ENCODE measurements at places on chromosomes 12 and 14.

DNA sequence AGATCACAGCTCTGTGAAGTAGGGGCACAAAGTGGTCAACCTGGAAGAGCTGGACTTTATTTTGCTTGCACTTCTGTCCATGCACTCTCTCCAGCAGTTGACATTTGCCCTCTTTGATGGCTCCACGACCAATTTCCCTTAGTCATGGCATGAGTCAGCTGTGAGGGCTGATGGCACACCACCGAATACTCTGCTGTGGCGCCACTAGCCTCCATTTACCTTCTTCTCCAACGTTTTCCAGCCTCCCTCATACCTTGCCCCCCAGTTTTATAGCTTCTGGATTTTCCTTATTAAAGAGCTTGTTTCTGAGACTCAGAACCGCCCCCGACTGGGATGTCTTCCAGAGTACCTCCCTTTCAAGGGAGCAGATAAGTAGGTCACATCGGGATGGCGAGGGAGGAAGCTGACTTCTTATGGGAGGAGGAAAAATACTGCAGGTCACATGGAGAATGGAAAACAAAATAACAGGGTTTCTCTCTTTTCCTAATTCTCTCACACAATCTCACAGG lies 17.6 kb downstream of the NINJ2 start:
- H3K27me3 ChIP-seq: no peaks in the 10 kb centered on the region
- DNase-seq: no peak
- H3K36me3 ChIP-seq: no peaks in the 10 kb centered on the region
- peaks cover 31% of the 10 kb centered on the region for H3K4me1 ChIP-seq
- no peak overlapping the region for H3K4me3 ChIP-seq

DNA sequence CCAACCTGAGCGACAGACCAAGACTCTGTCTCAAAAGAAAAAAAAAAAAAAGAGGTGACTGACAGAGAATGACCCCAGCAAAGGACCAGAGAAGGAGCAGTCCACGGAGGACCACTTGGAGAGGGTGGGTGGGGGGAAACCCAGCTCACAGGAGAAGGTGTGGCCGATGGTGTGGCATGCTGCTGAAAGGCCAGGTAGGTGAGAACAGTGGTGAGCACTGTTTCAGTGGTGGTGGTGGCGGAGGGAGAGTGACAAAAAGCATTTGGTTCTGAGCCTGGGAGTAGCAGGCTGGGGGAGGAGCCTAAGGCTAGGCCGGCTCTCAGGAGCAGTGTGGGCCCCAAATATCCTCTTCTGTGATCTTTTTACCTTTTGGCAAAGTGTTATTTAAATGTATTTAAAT lies 63.8 kb downstream of the IRF2BPL start:
- H3K27ac ChIP-seq: no peak overlapping the region
- H3K4me1 ChIP-seq: peaks cover 44% of the 10 kb centered on the region
- H3K36me3 ChIP-seq: no peaks in the 10 kb centered on the region
- H3K4me3 ChIP-seq: no peak overlapping the region
- no peaks in the 10 kb centered on the region for H3K27me3 ChIP-seq
- no peak for DNase-seq

DNA sequence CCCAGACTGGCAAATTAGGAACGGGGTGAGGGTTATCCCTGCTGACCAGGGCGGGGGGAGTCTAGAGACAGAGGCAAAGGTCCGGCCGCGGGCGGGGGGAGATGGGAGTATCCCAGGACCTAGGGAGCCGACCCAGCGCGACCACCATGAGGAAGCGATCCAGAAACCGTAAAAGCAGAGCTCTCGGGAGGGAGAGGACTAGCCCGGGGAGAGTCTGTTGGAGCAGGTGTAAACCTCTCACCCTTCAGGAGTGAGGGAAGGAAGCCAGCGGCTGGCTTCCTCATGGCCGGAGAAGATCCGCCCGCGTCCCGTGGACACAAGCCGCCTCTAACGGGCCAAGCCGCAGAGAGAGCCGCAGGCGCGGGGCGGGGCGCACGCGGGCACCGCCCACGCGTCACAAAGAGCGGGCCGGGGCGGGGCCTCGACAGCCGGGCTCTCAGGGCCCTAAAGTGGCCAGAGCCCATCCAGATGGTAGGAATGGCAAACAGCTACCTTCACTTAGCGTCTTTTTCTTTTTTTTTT lies at the start of gene ACRBP:
ACRBP (minus strand) TSS at position 350 of the 522 bp plus-strand sequence; CDS start at position 284, 66 bp downstream.
- peaks cover 25% of the 10 kb centered on the region for H3K36me3 ChIP-seq
- peak; percentile 44 for DNase-seq
- peaks cover 5% of the 10 kb centered on the region for H3K4me1 ChIP-seq
- H3K4me3 ChIP-seq: peak within 1 kb of the TSS; percentile 73
- peaks cover 28% of the 10 kb centered on the region for H3K27me3 ChIP-seq

DNA sequence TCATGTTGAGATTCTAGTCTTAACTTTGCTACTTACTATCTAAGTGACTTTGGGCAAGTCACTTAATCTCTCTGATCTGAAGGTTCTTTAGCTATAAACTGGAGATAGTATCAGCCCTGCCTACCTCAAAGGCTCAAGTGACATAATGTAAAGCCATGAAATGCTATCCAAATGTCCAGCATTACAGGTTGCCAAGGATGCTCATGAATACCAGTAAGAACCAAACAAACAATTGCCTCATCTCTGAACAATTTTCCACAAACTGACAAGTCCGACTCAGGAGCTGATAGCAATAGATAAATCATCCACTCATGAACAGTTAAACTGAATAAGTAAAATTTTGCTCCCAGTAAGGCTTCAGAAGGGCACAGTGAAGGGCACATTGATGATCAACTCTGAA lies 51.5 kb downstream of the LMNTD1 start:
- H3K27me3 ChIP-seq: no peaks in the 10 kb centered on the region
- H3K27ac ChIP-seq: no peak overlapping the region
- H3K36me3 ChIP-seq: peaks cover 1% of the 10 kb centered on the region
- peaks cover 2% of the 10 kb centered on the region for H3K4me1 ChIP-seq

- H3K36me3 ChIP-seq: peaks cover 7% of the 10 kb centered on the region
- peak overlapping the region; percentile 98 for H3K4me3 ChIP-seq
- H3K27ac ChIP-seq: peak overlapping the region; percentile 100
- peaks cover 6% of the 10 kb centered on the region for H3K27me3 ChIP-seq
- DNase-seq: no peak
Measured at GRCh38 chr12:131711551-131712205, 788 bp downstream of the SFSWAP start.

DNA sequence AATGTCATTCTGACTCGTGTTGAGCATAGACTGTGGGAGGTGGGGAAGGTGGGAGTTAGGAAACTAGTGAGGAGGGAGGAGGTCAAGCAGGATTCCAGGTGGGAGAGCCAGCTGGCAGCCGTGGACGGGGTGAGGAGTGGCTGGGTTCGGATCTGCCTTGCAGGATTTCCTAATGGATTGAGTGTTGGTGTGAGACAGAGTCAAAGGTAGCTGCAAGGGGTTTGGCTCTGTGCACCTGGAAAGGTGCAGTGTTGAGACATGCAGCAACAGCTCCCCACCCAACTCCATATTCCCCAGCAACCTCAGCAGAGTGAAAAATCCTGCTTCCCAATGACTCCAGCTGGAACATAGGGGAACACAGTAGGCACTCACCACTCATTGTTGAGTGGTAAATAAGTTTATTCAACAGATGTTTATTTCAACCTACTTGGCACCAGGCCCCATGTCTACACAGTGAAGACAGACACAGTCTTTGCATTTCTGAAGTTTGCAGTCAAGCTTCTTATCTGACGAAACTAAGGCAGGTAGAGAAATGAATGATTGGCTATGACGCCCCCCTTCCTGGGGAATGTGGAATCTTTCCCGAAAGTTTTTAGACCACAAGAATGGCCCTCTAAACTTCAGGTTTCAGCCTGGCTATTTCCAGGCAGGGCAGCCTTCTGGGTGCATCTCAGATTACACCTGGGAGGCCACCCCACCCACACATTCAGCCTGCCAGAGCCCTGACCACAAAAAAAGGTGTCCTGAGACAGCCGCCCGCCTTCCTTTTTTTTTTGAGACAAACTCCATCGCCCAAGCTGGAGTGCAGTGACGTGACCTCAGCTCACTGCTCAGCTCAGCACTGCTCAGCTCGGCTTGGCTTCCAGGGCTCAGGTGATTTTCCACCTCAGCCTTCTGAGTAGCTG lies 37.9 kb upstream of the PLEKHG6 start:
- peak overlapping the region; percentile 73 for H3K27ac ChIP-seq
- peaks cover 34% of the 10 kb centered on the region for H3K27me3 ChIP-seq
- no peaks in the 10 kb centered on the region for H3K36me3 ChIP-seq
- no peak overlapping the region for H3K4me3 ChIP-seq
- DNase-seq: no peak
- peaks cover 18% of the 10 kb centered on the region for H3K4me1 ChIP-seq

DNA sequence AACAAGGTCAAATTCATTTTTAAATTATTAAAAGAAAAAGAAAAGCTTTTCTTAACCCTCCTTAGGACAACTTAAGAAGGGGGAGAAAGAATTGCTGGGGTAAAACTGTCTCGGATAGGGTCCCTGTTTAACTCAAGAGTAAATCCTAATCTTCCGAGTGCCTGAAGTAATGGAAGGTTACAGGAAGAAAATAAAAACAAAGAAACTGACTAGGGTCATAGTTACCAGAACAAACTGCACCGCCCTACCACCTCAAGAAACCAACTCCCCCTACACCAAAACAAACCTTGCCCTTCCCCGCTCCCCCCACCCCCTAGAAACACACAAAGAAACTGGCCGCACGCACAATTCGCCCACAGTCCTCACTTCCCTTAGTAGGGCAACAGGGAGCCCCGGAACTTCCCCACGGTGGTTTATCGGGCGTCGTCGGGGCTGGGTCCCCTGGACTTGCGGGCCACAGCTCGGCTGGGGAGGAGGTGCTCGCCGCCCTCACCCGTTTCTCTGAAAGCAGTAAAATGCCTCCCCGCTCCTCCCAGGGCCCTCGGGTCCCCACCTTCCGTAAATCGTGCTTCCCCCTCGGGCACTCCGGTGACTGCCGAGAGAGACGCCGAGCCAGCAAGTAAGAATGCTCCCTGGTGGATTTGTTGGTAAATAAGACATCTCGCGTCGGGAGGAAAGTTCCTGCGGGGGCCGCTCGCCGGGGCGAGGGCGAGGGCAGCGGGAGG lies 2.4 kb downstream of the SINHCAF start:
- H3K27me3 ChIP-seq: no peaks in the 10 kb centered on the region
- H3K4me3 ChIP-seq: peak overlapping the region; percentile 99
- H3K27ac ChIP-seq: peak overlapping the region; percentile 99
- peaks cover 53% of the 10 kb centered on the region for H3K4me1 ChIP-seq
- DNase-seq: no peak

- H3K4me3 ChIP-seq: no peak overlapping the region
- H3K27me3 ChIP-seq: peaks cover 16% of the 10 kb centered on the region
- H3K27ac ChIP-seq: no peak overlapping the region
- peaks cover 2% of the 10 kb centered on the region for H3K4me1 ChIP-seq
- no peaks in the 10 kb centered on the region for H3K36me3 ChIP-seq
Measured at GRCh38 chr12:123897221-123897620, 75.4 kb downstream of the CCDC92 start.

GRCh38 chr12:87439990-87440827 lies 589.0 kb downstream of the C12orf50 start:
- H3K36me3 ChIP-seq: peaks cover 2% of the 10 kb centered on the region
- H3K27ac ChIP-seq: peak overlapping the region; percentile 78
- H3K27me3 ChIP-seq: no peaks in the 10 kb centered on the region
- peak overlapping the region; percentile 3 for H3K4me3 ChIP-seq
- no peak for DNase-seq

- H3K4me1 ChIP-seq: no peaks in the 10 kb centered on the region
- H3K27me3 ChIP-seq: no peaks in the 10 kb centered on the region
- DNase-seq: no peak
Measured at GRCh38 chr14:92607702-92608429, 94.3 kb downstream of the RIN3 start.

GRCh38 chr14:29216268-29217232 lies 450.0 kb downstream of the FOXG1 start:
- peaks cover 19% of the 10 kb centered on the region for H3K27me3 ChIP-seq
- peaks cover 9% of the 10 kb centered on the region for H3K4me1 ChIP-seq

DNA sequence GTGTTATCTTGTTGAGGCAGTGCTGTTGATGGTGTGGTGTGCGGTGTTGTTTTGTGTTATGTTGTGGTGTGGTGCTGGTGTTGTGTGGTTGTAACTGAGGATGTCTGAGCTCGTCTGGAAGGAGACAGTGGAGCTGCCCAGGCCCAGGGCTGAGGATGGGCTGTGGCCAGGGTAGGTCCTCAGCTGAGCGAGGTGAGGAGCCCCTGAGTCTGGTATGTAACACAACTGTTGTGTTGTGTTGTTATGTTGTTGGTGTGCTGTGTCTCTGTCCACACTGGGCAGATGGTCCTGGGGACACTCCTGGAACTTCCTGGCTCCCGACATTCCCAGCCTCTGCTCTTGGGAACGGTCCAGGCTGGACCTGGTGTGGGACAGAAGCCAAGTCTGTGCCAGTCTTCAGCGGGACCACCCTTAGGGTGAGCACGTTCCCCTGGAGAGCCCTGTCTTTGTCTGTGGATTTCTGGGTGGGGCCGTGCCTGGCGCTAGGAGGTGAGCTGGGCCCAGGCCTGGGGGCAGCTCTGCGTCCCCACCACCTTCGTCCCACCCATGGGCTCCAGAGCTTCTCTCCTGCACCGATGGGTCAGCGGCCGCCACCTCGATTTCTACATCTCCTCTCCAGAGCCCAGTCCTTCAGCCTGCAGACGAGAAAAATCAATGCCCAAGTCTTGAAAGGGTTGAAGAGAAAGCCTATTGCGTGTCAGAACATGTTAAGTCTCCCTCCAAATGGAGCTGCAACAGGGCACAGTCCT lies 27.4 kb upstream of the SFSWAP start:
- peaks cover 1% of the 10 kb centered on the region for H3K4me1 ChIP-seq
- H3K27ac ChIP-seq: no peak overlapping the region
- H3K36me3 ChIP-seq: no peaks in the 10 kb centered on the region
- DNase-seq: no peak
- H3K4me3 ChIP-seq: no peak overlapping the region

DNA sequence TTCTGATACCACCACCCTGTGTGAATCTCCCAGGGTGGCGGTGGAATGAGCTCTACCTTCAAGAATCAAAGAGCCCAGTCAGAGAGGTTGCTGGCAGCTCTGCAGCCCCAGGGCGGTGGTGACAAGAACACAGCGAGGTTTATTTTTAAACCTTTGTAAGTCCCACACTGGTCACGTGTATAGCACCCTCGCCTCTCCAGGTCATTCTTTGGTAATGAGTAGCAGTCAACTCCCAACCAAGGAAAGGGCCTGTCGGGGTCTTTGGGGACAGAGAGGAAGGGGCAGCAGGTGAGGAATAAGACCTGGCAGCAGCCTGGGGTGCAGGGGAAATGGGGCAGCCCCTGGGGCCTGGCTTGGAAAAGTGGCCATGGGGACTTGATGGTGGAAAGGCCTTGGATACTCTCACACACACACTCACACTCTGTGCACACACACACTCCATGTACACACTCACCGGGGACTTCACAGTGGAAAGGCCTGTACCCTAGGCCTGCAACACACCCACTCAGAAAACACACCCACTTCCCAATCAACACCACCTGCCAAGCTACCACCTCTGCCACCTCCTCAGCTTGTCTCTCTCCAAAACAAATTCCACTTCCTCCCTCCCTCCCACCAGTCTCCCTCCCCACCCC lies 178.6 kb downstream of the DPF3 start:
- no peak for DNase-seq
- H3K27me3 ChIP-seq: peaks cover 8% of the 10 kb centered on the region
- no peak overlapping the region for H3K4me3 ChIP-seq
- H3K4me1 ChIP-seq: no peaks in the 10 kb centered on the region

GRCh38 chr14:92523752-92524151 lies 10.2 kb downstream of the RIN3 start:
- H3K27ac ChIP-seq: no peak overlapping the region
- H3K27me3 ChIP-seq: no peaks in the 10 kb centered on the region
- no peak for DNase-seq
- H3K4me3 ChIP-seq: no peak overlapping the region

- H3K27ac ChIP-seq: no peak overlapping the region
- H3K4me3 ChIP-seq: no peak overlapping the region
- DNase-seq: no peak
- no peaks in the 10 kb centered on the region for H3K4me1 ChIP-seq
- peaks cover 27% of the 10 kb centered on the region for H3K36me3 ChIP-seq
- no peaks in the 10 kb centered on the region for H3K27me3 ChIP-seq
Measured at GRCh38 chr14:92143962-92144361, 22.2 kb downstream of the CPSF2 start.

Data from progenitor cell of endocrine pancreas (in vitro differentiated cells).